NCI-H1417 (cell line): ENCODE measurements at places on chromosomes 12 and 14.
A peak's percentile ranks its signal among the peaks of the same experiment; 100 is the strongest.

DNA sequence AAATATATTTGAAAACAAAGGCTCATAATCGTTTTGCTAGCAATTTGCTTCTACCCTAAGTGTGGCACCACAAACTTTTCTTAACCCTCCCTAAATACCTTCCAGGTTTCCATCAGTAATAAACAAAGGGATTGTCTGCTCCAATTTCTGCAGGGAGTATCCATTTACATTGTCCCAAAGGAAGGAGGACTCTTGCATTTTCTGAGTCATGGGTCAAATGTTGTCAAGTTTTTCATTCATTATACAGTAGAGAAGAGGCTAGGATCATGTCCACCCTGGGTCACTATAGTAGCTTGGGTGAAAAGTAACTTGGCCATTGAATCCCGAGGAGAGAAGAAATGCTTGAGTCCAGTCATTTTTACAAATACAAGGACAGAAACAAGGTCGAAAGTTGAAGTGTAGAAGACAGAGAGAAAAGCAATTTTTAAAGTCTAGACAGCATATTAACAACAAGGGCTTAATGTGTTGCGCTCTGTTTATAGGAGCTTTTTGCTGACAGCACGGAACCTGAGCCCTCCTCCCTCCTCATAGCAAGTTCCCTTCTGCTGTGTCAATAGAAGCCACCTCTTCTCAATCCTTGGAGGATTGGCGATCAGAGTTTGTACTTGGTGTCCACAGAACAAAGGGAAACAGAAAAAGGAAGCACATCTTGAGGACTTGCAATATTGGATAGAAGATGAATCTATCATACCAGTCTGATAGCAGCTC lies 53.1 kb downstream of the TMEM30B start:
- DNase-seq = peak; percentile 86

DNA sequence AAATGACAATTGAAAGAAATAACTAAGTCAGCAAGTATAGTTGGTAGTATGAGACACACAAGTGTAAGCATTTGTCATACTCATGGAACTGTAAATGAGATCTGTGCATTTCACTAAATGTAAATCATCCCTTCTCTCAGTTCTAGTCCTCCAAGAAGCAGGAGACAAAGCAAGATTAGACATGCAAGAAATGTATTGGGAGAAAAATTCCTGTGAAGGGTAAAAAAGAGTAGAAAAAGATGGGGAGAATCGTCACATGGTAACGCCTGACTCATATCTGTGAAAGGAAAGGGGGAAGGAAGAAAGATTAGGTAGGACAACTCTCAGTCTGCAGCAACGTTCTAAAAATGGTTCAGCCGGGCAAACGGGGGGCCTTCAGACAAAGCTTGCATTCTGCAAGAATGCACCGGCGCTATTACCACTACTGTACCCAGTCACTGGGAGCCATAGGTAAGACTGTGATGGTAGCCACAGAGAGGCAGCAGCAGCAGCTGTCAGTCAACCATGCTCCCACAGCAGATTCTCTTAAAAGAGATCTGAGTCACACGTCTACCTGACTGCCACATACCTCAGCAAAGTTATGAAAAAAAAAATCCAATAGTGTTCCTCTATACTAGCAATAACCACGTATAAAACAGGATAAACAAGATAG lies 18.0 kb upstream of the RFX4 start:
- DNase-seq = no peak

GRCh38 chr12:78571953-78572352 lies 292.6 kb upstream of the SYT1 start:
- peak; percentile 17 for DNase-seq

DNA sequence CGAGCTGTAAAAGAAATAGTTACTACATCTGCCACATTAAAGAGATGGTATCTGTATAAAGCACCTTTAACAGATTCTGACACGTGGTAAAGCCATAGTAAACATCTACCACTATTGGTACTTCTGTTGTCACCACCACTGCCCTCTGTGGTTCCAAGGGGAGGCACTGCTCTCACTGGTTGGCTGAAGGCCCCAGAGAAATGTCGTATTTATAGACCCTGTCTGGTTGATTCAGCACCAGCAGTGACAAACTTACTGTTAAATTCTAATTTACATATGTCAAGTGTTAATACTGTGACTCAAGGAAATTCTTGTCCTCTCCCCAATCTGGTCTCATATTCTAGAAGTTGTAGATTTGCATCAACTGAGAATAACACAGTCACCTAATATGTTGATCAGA lies 281.1 kb downstream of the ERC1 start:
- no peak for DNase-seq

GRCh38 chr14:92398888-92399636 lies 76.1 kb downstream of the SLC24A4 start:
- DNase-seq = no peak

DNA sequence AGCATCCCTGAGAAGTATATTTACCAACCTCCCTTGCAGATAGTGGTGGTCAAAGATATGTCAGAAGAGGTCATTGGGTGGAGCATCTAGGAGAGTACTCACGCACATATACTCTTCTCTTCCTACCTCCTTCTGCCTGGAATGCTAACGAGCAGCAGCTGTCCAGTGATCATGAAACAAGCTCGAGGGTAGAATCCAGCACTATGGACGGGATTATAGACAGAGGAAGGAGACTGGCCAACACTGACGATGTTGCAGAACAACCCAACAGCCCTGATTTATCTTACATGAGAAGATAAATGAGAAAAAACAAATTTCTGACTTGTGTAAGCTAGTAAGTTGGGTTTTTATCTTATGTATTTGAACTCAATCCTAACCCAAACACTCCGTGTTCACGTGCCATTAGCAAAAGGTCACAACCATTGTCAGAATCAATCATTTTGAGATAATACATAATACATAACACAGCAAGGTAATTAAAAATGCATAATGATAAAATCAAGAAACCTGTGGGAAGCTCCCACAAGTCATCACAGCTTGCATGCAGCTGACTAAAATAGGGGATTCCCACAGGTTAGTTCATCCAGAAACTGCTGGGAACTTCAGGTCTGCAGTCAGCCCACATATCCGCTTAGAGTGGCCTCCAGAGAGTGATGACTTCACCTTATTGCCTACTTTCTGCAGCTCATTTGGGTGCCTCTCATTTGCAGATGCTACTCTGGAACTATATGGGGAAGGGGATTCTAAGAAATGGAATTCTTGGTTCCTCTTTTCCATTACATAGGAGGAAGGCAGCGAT lies 36.3 kb upstream of the STK38L start:
- no peak for DNase-seq

DNA sequence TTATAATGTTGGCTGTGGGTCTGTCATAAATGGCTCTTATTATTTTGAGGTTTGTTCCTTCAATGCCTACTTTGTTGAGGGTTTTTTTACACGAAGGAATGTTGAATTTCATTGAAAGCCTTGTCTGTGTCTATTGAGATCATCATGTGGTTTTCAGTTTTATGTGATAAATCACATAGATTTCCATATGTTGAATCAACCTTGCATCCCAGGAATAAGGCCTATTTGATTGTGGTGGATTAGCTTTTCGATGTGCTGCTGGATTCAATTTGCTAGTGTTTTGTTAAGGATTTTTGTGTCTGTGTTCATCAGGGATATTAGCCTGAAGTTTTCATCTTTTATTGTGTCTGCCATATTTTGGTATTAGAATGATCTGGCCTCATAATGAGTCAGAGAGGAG lies 27.6 kb downstream of the SLC2A13 start:
- no peak for DNase-seq
